ENCODE measurements at places on chromosomes 2 and 18.

DNA sequence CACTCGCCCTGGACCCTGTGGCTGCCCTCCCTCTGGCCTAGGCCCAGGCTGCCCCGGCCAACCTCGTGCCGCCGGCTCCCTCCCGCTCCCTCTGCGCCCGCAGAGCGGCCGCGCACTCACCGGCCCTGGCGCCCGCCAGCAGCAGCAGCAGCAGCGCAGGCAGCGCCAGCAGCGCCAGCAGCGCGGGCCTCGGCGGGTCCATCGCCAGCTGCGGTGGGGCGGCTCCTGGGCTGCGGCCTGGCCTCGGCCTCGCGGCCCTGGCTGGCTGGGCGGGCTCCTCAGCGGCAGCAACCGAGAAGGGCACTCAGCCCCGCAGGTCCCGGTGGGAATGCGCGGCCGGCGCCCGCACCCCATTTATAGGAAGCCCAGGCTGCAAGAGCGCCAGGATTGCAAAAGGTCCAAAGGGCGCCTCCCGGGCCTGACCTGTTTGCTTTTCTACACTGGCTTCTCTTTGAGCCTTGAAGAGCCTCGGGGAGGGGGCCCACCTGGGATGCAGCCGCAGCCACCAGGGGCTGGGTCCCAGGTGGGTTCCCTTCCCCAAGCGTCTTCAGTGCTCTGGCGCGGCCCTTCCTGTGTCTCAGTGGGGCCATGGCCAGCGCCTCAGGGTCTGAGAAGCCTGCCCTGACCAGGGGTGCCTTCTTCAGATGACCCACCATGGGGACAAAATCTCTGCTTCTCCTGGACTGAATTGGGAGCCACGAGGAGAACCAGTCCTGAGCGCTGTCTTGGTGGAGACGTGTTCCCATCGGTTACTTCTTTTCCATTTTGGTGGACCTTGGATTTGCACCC is at the start of gene APOB:
Gene APOB (minus strand): TSS at position 330 of the 789 bp plus-strand sequence. CDS start 128 bp downstream, at position 202.
- no peak for DNase-seq

DNA sequence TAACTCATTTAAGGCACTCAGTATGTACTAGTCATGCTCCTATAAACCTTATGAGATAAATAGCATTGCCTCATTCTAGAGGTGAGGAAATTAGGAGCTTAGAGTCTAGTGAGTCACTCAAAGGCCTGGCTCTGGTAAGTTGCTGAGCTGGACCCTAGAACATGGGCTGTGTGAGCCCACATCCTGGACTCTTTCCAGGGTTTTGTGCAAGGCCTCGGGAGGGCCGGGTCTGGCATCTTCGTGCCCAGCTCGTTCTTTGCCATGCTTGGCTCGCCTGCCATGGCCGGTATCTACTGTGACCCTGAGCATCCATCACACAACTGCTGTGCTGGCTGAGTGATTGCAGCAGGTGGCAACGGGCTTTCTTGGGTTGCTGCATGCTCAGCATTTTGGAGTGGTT is 168.0 kb downstream of the LPIN1 start:
- no peak for DNase-seq

DNA sequence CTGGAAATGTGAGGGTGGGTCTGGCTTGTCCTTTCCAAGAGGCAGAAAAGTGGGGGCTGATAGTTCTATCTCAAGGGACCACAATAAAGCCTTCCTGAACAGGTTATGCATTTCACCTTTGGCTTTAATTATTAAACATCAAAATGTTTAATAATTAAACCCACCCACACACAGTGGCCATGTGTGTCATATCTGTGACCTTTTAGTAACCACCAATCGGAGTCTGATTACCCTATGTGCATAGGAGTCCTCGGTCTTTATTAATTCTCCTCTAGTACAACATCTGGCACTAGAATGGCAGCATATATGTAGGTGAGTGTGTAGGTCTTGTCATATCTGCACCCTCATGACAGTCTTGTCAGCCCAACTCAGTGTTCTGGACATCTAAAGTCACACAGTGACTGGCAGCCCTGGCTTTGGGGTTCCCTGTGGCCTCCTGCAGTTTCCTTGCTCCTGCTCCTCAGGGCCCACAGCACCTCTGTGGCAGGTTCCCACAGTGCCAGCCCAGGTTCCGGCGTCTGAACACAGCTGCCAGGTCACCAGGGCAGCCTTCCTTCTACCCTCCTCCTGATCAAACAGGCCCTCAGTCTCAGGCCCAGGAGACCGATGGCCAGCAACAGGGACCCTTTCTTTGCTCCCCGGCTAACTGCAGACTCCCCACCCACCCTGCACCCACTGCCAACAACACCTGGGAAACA is 100.9 kb downstream of the MTCL1 start:
- DNase-seq: no peak

DNA sequence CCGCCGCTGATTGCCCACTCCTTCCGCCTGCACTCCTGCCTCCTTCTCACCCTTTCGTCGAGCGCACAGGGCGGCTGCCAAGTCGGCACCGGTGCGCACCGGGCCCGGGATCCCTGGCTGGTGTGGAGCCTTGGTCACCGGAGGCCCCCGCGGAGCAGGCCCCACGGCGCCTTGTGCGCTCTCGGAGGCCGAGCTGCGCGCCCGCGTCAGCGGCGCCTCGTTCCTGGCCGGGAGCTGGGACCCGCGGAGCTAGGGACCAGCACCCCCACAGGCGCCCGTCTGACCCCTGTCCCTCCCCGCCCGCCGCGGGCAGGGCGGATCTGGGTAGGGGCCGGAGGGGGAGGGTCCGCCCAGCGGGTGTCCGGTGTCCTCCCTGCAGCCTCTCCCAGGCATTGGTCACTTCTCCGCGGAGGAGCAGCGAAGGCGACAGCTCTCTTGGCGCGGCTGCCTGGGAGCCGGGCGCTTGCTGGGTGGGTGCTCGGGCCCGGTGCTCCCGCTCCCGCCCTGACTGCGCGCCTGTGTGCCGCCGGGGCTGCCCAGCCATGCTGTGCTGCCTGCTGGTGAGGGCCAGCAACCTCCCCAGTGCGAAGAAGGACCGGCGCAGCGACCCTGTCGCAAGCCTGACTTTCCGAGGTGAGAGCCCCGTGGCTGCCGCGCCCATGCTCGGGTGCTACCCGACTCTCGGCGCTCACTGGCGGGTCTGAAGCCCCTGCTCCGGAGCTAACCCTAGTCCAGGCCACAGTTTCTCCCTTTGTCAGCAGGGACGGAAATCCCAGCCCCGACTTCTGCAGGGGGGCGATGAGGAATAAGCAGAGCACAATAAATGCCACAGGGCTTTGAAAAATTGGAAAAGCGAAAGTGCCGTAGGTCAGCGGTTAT is 13.2 kb downstream of the DYSF start:
- DNase-seq: peak; percentile 64

- peak; percentile 72 for DNase-seq
These were observed 13.7 kb upstream of the TET3 start for GRCh38 chr2:73970850-73971471.

GRCh38 chr2:71530641-71531332 is 77.4 kb downstream of the DYSF start:
- DNase-seq: no peak

GRCh38 chr2:207930747-207931146 is 94.6 kb downstream of the PLEKHM3 start:
- DNase-seq: no peak

GRCh38 chr2:144587306-144587705 is 67.4 kb upstream of the ZEB2 start:
- no peak for DNase-seq

DNA sequence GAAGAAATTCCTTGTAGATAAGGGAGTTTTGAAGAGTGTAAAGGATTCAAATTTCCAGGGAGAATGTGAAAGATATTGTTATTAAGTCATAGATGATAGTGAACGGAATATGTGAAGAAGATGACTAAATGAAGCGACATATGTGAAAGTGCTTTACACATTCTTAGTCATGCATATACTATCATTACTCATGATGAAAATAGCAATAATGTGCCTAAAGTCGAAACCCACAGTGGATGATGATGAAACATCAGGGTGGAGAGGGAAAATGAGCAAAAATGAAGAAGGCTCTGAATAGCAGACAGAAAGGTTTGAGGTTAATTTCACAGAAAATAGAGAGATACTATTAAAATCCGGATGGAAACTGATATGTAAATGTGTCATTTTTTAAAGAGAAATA is 1237.1 kb downstream of the LRP1B start:
- DNase-seq: no peak

DNA sequence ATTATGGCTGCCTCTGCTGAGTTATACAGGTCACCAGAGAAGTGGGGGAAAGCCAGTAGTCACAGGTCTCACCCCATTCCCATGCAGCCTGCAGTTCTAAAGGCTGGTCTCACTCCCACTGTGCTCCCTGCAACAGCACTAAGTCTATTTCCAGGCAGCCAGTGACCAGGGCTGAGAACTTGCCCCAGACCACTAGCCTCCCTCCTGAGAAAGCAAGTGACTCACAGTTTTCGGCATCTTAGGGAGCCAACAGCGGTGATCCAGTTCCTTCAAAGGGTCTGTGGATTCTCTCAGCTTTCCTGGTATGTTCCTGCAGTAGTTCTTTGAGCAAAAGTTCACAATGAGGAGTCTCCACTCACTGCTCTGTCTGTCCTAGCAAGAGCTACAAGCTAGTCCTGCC is 329.6 kb upstream of the MAP2 start:
- DNase-seq: no peak

GRCh38 chr18:37254236-37254754 is 311.3 kb downstream of the CELF4 start:
- no peak for DNase-seq

DNA sequence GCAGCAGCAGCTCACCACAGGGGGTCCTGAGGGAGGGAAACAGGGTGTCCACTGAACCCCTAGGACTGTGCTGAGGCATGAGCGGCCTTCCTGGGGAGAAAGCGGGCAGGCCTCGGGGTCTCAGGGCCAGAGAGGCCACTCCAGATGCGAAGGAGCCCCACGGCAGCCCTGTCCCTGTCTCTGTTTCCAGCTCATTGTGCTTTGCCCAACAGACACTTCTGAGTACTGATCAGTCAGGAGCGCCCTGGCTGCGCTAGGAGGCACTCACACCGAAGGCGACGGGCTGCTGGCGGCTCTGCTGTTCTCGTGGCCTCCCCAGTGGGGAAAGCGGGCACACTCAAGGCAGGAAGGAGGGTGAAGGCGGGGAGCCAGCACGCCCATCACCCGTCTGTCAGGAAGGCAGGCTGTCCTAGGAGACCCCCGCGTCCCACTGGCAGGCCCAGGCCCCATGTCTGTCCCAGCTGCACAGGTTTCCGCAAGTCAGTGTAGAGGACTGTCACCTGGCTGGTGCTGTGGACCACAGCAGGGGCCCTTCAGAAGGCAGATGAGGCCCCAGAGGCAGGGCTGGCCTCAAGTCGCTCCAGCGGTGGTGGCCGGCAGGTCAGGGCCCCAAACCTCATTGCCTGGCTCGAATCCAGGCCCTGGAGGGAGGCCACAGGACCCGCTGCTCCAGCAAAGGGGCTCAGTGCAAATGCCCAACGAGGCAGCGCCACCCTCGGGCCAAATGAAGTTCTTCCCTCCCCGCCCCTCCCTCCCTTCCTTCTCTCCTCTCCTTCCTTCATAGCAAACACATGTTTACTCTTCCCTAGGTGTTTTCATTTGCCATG is 6.8 kb downstream of the ESPNL start:
- DNase-seq: no peak

DNA sequence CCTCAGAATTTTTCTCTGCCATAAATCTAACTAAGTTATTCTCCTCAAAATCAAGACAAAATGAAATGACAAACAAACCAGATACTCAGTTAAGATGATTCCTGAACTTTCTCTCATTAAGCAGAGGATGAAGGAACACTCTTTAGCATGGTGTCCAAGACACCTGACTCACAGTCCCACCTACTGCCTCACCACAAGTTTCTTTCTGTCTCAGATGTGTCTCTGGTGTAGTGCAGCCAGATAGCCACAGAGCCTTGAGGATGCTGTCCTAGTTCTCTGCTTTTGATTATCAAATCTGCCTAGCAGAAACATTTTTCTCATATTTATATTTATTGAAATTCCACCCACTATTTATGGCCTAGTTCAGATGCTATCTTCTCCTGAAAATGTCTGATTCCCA is 103.6 kb upstream of the TMEM200C start:
- no peak for DNase-seq

GRCh38 chr2:190755772-190756415 is 107.0 kb downstream of the NAB1 start:
- DNase-seq: no peak

DNA sequence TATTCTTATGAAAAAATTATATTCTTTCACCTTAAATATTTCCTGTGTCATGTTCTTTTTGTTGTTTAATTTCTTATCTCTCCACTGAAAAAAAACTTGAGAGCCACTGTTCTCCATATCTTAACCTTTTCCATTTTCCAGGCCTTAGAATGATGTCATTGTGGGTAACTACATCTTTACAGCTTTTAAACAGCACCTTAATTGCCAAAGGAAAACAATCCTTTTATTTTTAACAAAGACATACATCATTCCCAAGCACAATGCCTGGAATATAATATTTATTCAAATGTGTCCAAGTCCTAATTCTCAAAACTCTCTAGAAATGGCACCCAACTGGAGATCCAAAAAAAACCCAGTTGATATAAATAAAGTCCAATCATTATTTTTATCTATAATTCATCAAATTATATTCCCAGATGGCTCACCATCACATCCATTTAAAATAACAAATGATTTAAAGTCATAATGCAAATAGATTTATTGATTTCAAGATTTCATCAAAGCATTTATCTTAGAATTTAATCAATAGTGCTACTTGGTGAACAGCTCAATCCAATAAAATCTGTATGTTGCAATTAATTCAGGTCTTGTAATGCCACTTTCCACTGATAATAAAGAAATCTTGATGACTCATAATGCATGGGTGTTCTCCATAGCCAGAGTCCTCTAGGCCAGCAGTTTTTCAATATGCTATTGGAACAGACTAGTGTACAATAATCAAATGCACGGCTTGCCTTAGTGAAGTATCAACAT is 107.1 kb upstream of the MAPRE2 start:
- DNase-seq: no peak

DNA sequence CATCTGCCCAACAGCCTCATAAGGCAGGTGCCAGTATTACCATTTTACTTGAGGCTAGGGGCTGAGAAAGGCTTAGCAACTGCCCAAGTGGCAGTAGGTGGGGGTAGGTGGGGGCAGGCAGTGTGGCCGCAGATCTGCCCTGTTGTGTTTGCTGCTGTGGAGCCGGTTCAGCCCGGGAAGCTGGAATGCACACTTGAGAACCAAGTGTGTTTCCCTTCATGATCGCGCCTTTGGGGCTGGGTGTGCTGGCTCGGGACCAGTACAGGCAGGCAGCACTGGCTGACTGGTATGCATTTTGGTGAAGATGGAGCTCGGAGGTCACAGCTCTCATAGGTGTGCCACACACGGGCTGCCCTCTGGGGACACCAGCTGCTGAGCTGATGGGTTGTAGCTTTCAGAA is 85.1 kb downstream of the CABLES1 start:
- DNase-seq: no peak

GRCh38 chr2:105794926-105795574 is 50.3 kb downstream of the NCK2 start:
- DNase-seq: no peak

All from activated CD8-positive, alpha-beta memory T cell treated with anti-CD3 and anti-CD28 coated beads for 24 hours (primary cell).